ENCODE measurements at places on chromosomes 2 and 18.
A peak's percentile ranks its signal among the peaks of the same experiment; 100 is the strongest.

DNA sequence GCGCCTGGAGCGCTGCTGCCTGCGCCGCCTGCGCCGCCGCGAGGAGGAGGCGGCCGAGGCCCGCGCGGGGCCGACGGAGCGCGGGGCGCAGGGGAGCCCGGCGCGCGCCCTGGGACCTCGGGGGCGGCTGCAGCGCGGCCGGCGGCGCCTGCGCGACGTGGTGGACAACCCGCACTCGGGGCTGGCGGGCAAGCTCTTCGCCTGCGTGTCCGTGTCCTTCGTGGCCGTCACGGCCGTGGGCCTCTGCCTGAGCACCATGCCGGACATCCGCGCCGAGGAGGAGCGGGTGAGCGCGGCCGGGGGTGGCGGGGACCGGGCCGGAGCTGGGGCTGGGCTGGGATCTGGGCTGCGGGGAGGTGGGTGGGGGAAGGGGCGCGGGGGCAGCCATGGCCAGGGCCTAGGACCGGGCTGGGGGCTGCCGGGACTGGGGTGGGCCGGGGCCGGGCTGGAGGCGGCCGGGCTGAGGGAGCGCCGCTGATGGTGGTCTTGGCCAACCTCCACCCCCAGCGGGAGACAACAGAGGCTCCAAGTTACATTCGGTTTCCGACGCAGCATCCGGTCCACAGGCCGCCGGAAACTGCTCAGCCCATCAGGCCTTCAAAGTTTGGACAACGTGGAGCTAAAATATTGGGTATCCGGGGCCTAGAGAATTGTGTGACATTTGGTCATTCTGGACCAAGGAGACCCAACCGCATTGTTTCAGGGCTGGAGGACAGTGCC is 66.4 kb downstream of the KCNG2 start:
- no peak overlapping the region for H3K27ac ChIP-seq
- no peaks in the 10 kb centered on the region for H3K36me3 ChIP-seq
- H3K4me3 ChIP-seq = no peak overlapping the region
- no peaks in the 10 kb centered on the region for H3K4me1 ChIP-seq
- peak; percentile 11 for DNase-seq

GRCh38 chr2:137493261-137493660 is 471.0 kb upstream of the HNMT start:
- no peak overlapping the region for H3K4me3 ChIP-seq
- DNase-seq = peak; percentile 20
- no peaks in the 10 kb centered on the region for H3K27me3 ChIP-seq
- H3K4me1 ChIP-seq = no peaks in the 10 kb centered on the region
- H3K36me3 ChIP-seq = no peaks in the 10 kb centered on the region

- no peaks in the 10 kb centered on the region for H3K36me3 ChIP-seq
- H3K4me3 ChIP-seq = no peak overlapping the region
- DNase-seq = no peak
- no peaks in the 10 kb centered on the region for H3K4me1 ChIP-seq
- H3K27ac ChIP-seq = no peak overlapping the region
- no peaks in the 10 kb centered on the region for H3K27me3 ChIP-seq
Measured at GRCh38 chr18:59718108-59718463, 20.9 kb upstream of the CCBE1 start.

DNA sequence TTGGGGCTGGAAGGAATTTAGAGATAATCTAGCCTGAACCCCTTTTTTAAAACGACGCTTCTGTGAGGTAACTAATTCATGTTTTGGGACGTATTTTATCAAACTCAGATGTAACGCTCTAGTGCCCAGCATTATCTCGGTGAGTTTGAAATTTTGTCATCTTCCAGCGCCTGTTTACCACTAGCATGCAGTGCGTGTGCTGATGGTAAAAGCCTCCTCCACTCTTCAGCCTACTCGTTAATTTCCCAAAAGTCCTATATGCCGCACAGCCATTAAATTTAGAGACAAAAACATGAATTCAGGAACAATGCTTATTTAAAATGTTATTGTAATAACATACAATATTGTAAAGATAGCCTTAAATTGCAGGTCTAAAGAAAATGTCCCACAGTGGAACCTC is 2.8 kb downstream of the ZCCHC2 start:
- peak overlapping the region; percentile 63 for H3K4me3 ChIP-seq
- peak overlapping the region; percentile 99 for H3K27ac ChIP-seq
- H3K4me1 ChIP-seq = peaks cover 8% of the 10 kb centered on the region
- no peaks in the 10 kb centered on the region for H3K36me3 ChIP-seq
- no peaks in the 10 kb centered on the region for H3K27me3 ChIP-seq
- DNase-seq = no peak

DNA sequence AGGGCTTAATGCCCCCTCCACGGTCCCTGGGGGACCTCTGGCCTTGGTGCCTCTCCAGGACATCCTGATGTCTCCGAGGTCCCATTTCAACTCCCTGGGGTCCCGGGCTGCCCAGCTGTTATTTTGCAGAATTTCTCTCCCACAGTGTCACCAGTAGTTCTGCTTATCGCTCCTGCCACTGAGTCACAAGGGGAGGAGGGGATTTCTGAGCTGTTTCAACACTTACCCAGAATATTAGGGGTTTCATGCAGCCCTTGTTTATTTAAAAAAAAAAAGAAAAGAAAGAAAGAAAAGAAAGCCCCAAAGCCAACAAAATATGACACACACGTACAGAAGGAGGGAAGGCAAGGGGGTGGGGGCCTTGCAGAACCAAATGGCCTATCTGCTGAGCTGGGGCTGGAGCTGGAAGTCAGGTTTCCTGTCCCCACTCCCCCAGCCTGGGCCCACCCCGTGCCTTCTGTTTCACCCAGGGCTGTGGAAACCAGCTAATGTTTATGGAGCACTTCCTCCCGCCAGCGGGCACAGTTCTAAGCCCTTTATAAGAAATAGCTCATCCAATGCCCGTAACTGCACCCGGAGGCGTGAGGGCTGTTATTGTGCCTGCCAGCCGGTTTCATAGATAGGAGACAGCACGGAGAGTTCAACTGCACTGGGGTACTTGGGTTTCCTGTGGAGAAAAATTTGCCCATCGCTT is 8.4 kb upstream of the ARID5A start:
- DNase-seq = no peak
- no peaks in the 10 kb centered on the region for H3K36me3 ChIP-seq
- H3K4me3 ChIP-seq = peak overlapping the region; percentile 24

- peaks cover 29% of the 10 kb centered on the region for H3K27me3 ChIP-seq
- no peak overlapping the region for H3K4me3 ChIP-seq
- no peak for DNase-seq
- no peaks in the 10 kb centered on the region for H3K36me3 ChIP-seq
- H3K4me1 ChIP-seq = no peaks in the 10 kb centered on the region
Measured at GRCh38 chr2:127671557-127672302, 3.6 kb downstream of the LIMS2 start.

DNA sequence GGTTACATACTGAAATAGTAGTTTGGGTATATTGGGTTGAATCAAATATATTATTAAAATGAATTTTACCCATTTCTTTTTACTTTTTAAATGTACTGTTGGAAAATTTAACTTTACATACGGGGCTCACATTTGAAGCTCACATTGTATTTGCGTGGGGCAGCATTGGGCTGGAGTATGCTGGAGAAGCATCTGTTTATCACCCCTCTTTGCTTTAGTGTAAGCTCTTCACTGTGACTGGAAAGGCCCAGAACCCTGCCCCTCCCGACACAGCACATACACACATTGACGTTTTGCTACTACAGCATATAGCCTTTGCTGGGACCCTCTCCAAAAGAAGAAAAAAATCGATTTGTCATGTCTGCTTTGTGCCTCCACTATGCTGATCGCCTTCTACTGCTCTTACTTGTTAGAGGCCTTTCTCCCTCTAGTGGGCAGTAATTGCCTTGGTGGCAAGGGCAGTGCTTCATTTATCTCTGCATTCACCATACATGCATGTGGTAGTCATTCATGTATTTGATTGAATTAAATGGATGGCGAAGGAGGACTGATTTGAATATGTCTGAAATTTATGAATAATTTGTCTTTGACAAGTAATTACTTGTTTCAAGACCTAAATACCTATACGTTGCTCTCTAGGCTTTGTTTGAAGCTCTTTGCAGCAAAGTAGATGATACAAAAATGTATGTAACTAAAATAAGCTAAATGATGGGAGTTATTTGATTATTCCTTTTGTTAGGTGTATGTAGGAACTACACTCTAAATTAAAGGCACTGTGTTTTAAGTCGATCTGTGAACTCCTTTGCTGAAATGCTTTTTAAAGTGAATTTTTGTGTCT is 37.4 kb downstream of the VAPA start:
- no peak overlapping the region for H3K4me3 ChIP-seq
- H3K27me3 ChIP-seq = no peaks in the 10 kb centered on the region
- H3K36me3 ChIP-seq = no peaks in the 10 kb centered on the region
- H3K27ac ChIP-seq = no peak overlapping the region
- DNase-seq = no peak

DNA sequence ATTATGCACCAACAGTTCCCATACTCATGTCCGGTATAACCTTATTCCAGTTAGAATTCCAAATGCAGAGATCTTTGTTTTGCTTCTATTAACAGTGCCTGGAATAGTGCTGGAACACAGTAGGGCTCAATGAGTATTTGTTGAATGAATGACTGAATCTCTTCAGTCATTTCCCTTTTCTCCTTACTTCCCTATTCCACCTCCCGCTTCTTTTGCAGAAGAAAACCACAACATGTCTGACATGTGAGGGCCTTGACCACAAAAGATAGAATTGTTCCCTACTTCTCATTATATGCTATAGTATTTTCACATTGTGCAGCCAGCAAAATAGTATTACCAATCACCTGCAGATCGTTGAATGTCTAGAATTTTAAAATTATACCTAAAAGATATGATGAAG is 19.5 kb upstream of the HNRNPLL start:
- no peak for DNase-seq
- H3K27ac ChIP-seq = no peak overlapping the region
- no peaks in the 10 kb centered on the region for H3K27me3 ChIP-seq

- DNase-seq = no peak
- H3K36me3 ChIP-seq = no peaks in the 10 kb centered on the region
- no peak overlapping the region for H3K4me3 ChIP-seq
- no peak overlapping the region for H3K27ac ChIP-seq
- no peaks in the 10 kb centered on the region for H3K27me3 ChIP-seq
- no peaks in the 10 kb centered on the region for H3K4me1 ChIP-seq
Measured at GRCh38 chr2:195477996-195478382, 179.0 kb upstream of the SLC39A10 start.

DNA sequence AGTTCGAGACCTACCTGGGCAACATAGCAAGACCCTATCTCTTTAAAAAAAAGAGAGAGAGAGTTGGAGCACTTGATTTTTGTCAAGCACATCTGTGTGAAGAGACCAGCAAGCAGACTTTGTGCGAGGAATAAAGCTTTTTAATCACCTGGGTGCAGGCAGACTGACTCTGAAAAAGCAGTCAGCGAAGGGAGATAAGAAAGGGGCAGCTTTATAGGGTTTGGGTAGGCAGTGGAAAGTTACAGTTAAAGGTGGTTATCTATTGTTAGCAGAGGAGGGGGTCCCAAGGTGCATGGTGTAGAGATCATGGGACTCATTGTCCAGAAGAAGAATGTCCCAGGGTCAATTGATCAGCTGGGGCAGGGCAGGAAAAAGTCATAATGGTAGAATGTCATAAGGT is 34.4 kb downstream of the NCL start:
- H3K27ac ChIP-seq = no peak overlapping the region
- H3K4me1 ChIP-seq = no peaks in the 10 kb centered on the region
- H3K36me3 ChIP-seq = no peaks in the 10 kb centered on the region
- H3K27me3 ChIP-seq = no peaks in the 10 kb centered on the region

DNA sequence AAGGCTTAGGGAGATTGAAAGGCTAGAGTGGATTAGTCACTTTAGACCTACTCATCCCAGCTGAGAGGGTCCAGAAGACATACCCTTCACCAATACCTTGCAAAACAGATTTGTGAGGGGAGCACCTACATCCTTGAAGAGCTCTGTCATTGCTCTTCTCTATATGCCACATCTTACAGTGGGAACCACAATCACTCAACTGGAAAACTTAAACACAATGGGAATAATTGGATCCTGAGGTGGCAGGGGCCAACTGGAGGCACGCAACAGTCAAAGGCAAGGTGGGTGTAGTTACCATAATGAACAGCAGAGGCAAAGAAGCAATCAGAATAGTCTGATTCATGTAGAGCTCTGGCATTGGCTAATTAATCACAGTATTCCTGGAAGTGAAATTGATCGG is 35.4 kb downstream of the PDE1A start:
- no peak for DNase-seq
- H3K4me1 ChIP-seq = no peaks in the 10 kb centered on the region
- no peak overlapping the region for H3K4me3 ChIP-seq
- no peaks in the 10 kb centered on the region for H3K36me3 ChIP-seq

- H3K36me3 ChIP-seq = no peaks in the 10 kb centered on the region
- no peak overlapping the region for H3K4me3 ChIP-seq
- DNase-seq = no peak
Measured at GRCh38 chr2:214578442-214578841, 167.6 kb downstream of the VWC2L start.

GRCh38 chr18:1930291-1931270 is 640.7 kb downstream of the METTL4 start:
- H3K27me3 ChIP-seq = no peaks in the 10 kb centered on the region
- no peaks in the 10 kb centered on the region for H3K4me1 ChIP-seq
- no peak for DNase-seq
- no peak overlapping the region for H3K4me3 ChIP-seq
- no peak overlapping the region for H3K27ac ChIP-seq

- no peaks in the 10 kb centered on the region for H3K36me3 ChIP-seq
- no peak overlapping the region for H3K27ac ChIP-seq
- peak; percentile 14 for DNase-seq
- H3K4me3 ChIP-seq = no peak overlapping the region
- no peaks in the 10 kb centered on the region for H3K27me3 ChIP-seq
Measured at GRCh38 chr2:42386682-42387081, 25.7 kb upstream of the COX7A2L start.

DNA sequence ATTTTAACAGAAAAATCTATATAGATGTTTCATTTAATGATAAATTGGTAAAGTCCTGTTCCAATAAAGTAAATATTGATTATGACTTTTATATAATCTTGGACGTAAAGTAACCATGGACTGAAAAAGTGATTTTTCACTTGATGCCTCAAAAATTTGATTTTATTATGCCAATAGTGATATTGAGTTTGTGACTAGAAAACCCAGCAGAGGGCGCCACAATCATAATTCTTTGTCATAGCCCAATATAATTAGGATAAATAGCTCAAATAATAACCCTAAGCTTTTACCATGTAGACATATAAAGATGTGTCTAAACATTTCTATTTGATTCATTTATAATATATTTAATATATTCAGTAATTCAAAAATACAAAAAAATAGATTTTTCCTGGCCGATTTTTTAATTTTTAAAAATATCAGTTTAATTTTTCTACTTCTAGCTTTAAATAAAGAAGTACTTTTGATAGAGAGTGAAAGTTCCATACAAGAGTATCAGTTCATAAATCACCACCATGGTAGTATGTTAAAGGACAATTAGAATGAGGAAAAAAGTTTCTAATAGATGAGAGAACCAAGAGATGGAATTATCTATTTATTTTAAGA is 30.7 kb downstream of the CAMKMT start:
- DNase-seq = peak; percentile 41
- no peak overlapping the region for H3K4me3 ChIP-seq
- H3K36me3 ChIP-seq = no peaks in the 10 kb centered on the region
- no peaks in the 10 kb centered on the region for H3K27me3 ChIP-seq
- H3K4me1 ChIP-seq = no peaks in the 10 kb centered on the region
